ENCODE measurements at places on chromosomes 2 and 18. TPM values are rescaled to one million over a fixed set of nuclear protein-coding genes. Genes with fewer than 3 reads are reported as not detected.

DNA sequence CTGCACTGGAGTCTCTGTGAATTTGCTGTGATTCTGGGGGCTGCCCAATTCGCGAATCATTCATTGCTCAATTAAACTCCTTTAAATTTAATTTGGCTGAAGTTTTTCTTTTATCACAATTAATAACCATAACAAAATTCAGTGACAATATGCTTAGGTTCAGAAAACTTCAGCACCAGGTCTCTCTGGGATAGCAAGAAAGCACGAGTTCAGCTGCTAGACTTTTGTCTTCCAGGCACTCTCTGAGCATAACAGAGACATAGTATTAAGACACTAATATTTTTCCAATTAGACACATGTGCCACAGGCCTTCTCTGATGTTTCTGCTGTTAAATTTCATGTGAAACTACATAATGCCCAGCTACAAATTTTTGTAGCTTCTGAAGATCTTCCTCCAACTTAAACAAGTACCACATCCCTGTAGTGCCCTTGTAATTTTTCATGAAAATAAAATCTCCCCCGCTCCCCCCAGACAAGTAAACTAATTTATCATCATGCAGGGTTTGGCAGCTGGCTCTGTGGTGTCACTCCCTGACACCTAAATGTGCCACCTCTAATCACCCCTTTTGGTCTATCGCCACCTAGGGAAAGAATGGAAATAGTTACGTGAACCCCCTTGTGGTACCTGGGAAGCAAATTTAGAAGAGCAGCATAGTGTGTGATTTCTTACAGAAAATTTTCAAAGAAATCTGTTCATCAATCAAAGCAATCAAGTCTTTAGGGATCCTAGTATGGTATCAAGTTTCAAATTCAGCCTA lies 94.1 kb downstream of the CSRNP3 start:
- no peak for DNase-seq

DNA sequence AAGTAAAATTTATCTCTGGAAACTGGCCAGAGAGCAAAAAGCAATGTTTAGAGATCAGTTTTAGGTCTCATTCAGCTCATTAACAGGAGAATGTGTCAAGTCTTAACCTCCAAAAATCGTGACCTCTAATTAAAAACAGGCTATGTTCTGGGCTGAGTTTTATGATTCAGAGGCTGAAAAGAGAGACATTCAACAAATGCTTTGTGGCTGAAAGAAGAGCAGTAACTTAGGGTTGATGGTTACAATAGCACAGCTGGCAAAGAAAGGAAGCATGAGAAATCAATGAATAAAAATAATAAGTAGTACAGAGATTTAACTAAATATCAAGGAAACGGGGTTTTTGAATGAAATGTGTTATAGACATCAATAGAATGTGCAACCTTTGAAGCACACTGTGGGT lies 13.1 kb downstream of the TGIF1 start:
- DNase-seq = peak; percentile 79

DNA sequence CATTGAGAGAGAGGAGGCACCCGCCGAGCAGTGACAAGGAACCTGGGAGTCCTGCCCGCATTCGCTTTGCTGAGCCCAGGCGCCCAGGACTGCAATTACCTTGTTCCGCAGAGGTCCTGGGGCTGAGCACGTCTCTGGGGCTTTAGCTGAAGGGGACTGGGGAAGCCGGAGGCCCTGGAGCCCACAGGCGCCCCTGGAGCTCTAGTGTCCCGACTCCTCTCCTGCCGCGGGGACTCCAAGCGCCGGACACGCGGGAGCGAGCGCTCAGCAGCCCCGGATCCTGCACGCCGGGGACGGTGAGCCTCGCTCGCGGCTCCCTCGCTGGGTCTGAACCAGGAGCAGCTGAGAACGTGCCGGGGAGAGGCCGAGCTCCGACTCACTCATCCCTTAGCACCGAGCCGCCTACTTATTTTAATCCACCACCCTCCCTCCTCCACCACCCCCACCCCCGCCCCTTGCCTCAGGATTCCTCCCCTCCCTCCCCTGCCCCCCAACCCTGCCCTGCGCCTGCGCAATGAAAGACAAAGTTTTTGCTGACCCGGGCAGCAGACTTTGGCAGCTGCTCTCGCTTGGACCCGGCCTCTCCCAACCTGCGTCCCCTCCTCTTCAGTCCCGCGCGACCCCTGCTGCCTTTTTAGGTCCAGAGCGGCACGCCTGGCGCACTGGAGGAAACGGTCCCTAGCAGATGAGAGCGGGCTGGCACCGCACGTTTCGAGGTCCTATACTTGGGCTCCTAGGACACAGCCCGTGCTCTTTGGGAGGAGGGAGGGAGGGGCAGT lies at the start of gene OSR1:
Gene OSR1 (minus strand): TSS at position 382 of the 779 bp plus-strand sequence. CDS start 4,818 bp downstream, outside the sequence.
- peak; percentile 88 for DNase-seq

- DNase-seq = no peak
These were observed 4.0 kb downstream of the KIF1A start for GRCh38 chr2:240815761-240816583.

DNA sequence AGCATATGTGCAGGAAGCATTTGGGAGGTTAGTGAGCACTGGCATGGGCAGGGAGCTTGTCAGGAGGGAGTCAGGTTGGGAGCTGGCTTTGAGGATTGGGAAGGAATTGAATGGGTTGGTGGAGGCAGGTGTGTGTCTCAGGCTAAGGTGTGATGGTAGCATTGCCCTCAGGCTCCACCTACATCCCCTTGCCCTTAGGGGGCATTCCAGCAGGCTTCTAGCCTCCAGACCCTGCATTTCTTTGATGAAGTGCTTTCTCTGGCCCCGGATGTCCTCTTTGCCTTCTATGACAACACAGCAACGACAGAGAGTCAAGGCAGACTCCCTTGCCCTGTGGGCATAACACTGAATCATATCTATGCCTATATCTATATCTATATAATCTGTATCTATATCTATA lies 13.5 kb downstream of the RHBDD1 start:
- no peak for DNase-seq

The SLC38A11 gene
- not detected for total RNA-seq

The ID2 gene
- 668 TPM for total RNA-seq

The RTKN gene
- total RNA-seq = 17.5 TPM

The TLX2 gene
- not detected for total RNA-seq

Measured in GM23248 (cell line).